ENCODE measurements at places on chromosomes 12 and 14. TPM values are rescaled to one million over a fixed set of nuclear protein-coding genes. Genes with fewer than 3 reads are reported as not detected.

- peaks cover 64% of the 10 kb centered on the region for H3K4me1 ChIP-seq
- H3K36me3 ChIP-seq = no peaks in the 10 kb centered on the region
- H3K4me3 ChIP-seq = no peak overlapping the region
- no peak for DNase-seq
These were observed 119.5 kb downstream of the VEZT start for GRCh38 chr12:95337146-95337545.

DNA sequence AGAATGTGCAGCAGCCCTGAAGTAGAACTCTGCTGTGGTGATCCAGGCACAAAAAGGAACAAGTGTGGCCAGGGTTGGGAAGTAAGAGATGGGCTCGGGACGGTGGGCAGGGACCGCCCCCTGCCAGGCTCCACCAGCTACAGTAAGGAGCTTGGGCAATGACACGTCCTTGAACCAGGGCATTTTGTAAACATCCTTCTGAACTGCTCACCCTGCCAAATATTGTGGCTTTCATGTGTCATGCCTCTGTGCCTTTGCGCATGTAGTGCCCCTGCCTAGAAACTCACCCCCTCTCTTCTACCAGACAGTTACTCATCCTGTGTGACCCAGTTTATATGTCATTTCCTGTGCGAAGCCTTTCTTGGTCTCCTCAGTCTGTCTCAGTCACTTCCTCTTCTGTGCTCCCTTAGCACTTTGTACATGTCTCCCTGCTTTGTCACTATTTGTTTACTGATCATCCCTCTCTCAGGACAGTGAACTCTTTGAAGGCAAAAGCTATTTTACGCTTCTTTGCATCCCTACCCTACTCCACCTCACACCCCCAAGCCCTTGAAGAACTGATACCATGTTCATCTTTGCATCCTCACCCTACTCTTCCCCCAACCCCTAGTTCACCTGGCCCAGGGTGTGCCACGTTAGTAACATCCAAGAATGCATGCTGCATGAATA lies 108.9 kb upstream of the PLEKHG7 start:
- H3K27me3 ChIP-seq = no peaks in the 10 kb centered on the region
- DNase-seq = no peak
- H3K27ac ChIP-seq = no peak overlapping the region
- no peaks in the 10 kb centered on the region for H3K36me3 ChIP-seq

- H3K27ac ChIP-seq = no peak overlapping the region
- no peak overlapping the region for H3K4me3 ChIP-seq
- no peaks in the 10 kb centered on the region for H3K36me3 ChIP-seq
- DNase-seq = peak; percentile 4
These were observed 269.4 kb upstream of the CCDC196 start for GRCh38 chr14:66216763-66217162.

The KRT75 gene
- total RNA-seq = not detected

The RHEBL1 gene
- total RNA-seq = 2.8 TPM

DNA sequence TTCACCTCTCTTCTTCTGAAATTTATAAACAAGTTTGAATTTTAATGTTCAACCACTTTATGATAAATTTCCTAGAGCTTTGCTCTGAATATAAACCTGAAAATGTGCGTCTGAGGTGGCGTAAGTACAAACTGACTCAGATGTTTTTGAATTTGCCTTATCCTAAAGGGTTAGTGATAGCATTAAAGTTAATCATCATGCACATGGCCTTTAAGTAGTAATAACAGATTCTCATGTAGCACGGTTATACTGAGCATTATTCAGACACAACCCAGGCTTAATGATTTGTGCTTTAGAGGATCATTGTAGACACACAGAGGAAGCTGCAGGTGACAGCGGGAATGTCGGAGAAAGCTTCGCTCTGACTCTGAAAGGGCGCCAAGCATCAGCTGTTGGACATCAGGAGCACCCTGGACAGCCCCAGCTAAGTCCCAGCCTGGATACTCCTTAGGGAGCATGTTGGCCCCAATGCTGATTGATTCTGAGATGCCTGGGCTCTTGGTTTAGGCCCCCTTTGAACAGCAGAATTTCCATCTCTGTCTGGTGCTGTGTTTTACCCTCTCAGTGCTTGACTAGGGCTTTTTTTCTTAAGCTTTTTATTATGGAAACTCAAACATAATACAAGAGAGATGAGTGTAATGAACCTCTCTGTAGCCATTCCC lies 91.1 kb downstream of the PLXNC1 start:
- no peak for DNase-seq
- 0 out of 2 replicates have a peak, but pooled peaks cover 9% of the 10 kb centered on the region for H3K27me3 ChIP-seq
- no peaks in the 10 kb centered on the region for H3K36me3 ChIP-seq
- H3K27ac ChIP-seq = no peak overlapping the region

The KRT6C gene
- total RNA-seq = not detected

The FOXN4 gene
- 0.52 TPM for total RNA-seq

DNA sequence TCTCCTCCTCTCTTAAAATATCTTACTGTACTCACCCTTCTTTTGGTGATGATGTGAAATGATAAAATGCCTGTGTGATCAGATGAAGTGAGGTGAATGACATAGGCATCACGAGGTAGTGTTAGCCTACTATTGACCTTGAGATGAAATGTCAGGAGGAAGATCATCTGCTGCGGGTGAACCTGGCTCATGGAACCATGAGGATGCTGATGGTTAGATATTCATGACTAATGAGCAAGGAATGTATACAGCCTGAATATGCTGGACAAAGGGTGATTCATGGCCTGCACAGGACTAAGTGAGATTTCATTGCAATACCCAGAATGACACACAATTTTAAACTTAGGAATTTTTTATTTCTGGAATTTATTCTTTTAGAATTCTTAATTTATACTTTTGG lies 89.6 kb downstream of the DAAM1 start:
- H3K27ac ChIP-seq = peak overlapping the region; percentile 39
- H3K36me3 ChIP-seq = no peaks in the 10 kb centered on the region
- DNase-seq = peak; percentile 85
- H3K4me3 ChIP-seq = no peak overlapping the region
- H3K27me3 ChIP-seq = no peaks in the 10 kb centered on the region
- peaks cover 74% of the 10 kb centered on the region for H3K4me1 ChIP-seq

GRCh38 chr12:131209082-131210070 lies 255.7 kb downstream of the ADGRD1 start:
- no peaks in the 10 kb centered on the region for H3K27me3 ChIP-seq
- no peak overlapping the region for H3K4me3 ChIP-seq
- no peaks in the 10 kb centered on the region for H3K36me3 ChIP-seq
- H3K27ac ChIP-seq = no peak overlapping the region
- no peak for DNase-seq
- H3K4me1 ChIP-seq = no peaks in the 10 kb centered on the region

- no peaks in the 10 kb centered on the region for H3K4me1 ChIP-seq
- no peaks in the 10 kb centered on the region for H3K36me3 ChIP-seq
- no peak overlapping the region for H3K4me3 ChIP-seq
- no peak overlapping the region for H3K27ac ChIP-seq
These were observed 239.1 kb downstream of the ALX1 start for GRCh38 chr12:85519163-85519562.

- no peaks in the 10 kb centered on the region for H3K36me3 ChIP-seq
- no peak for DNase-seq
- no peaks in the 10 kb centered on the region for H3K27me3 ChIP-seq
- no peaks in the 10 kb centered on the region for H3K4me1 ChIP-seq
- no peak overlapping the region for H3K27ac ChIP-seq
- H3K4me3 ChIP-seq = no peak overlapping the region
These were observed 12.3 kb downstream of the CHST11 start for GRCh38 chr12:104469066-104469465.

The ASPG gene
- total RNA-seq = not detected

The ACSS3 gene
- 0.30 TPM for total RNA-seq

- no peaks in the 10 kb centered on the region for H3K27me3 ChIP-seq
- H3K36me3 ChIP-seq = no peaks in the 10 kb centered on the region
- no peak for DNase-seq
- H3K4me1 ChIP-seq = no peaks in the 10 kb centered on the region
- H3K4me3 ChIP-seq = no peak overlapping the region
These were observed 43.9 kb downstream of the ERC1 start for GRCh38 chr12:1034751-1035457.

The FOXG1 gene
- total RNA-seq = not detected

DNA sequence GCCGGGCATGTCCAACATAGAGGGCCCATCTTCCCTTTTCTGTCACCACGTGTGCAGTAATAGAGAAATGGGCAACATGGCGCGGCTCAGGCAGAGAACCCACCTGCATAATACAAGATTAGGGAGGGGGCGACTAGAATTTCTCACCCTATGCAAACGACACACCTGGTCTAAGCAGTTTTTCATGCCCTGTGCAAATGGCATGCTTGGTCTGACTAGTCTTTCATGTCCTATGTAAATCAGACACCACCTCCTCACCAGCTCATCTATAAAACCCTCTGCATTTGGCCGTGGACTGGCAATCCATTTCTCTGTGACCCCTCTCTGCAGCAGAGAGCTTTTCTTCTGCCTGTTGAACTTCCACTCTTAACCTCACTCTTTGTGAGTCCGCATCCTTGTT lies 180.2 kb upstream of the PZP start:
- H3K27me3 ChIP-seq = no peaks in the 10 kb centered on the region
- no peaks in the 10 kb centered on the region for H3K4me1 ChIP-seq
- no peak overlapping the region for H3K27ac ChIP-seq

The CERS5 gene
- total RNA-seq = 33.4 TPM

GRCh38 chr12:119374635-119375034 lies 40.1 kb downstream of the CCDC60 start:
- H3K36me3 ChIP-seq = no peaks in the 10 kb centered on the region
- no peaks in the 10 kb centered on the region for H3K4me1 ChIP-seq
- H3K27ac ChIP-seq = no peak overlapping the region

The PMCH gene
- total RNA-seq = not detected

DNA sequence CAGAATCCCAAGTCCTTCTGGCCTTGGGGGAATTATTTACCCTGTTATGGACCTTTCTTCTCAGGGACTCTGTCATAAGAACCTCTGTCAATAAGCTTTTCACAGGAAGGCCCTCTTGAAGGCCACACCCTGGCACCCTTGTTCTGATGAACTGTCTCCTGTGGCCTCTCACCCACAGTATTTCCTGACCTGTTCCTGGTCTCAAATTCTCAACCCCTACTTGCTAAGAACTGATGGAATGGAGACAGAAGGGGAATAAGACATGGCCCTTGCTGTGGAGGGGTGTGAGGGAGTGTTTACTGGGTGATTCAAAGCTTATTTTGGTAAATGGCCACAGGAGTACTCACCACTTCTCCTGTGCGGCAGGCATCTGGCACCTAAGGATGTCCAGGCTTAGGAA lies 1082.9 kb downstream of the BCL11B start:
- H3K4me1 ChIP-seq = no peaks in the 10 kb centered on the region
- DNase-seq = no peak
- H3K27me3 ChIP-seq = no peaks in the 10 kb centered on the region
- no peak overlapping the region for H3K27ac ChIP-seq
- H3K36me3 ChIP-seq = no peaks in the 10 kb centered on the region
- no peak overlapping the region for H3K4me3 ChIP-seq

The TROAP gene
- 99.1 TPM for total RNA-seq

The SCN8A gene
- total RNA-seq = 7.1 TPM

DNA sequence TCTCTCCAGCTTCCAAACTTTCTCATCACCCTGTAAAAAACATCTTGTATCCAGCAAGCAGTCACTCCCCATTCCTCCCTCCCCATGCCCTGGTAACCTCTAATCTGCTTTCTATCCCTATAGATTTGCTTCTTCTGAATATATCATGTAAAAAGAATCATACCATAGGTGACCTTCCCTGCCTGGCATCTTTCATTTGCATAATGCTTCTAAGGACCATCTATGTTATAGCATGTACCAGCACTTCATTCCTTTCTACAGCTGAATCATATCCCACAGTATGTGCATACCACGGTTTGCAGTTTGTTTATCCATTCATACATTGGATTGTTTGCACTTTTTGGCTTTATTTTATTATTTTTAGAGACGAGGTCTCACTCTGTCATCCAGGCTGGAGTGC lies 22.9 kb upstream of the VPS37B start:
- H3K27ac ChIP-seq = no peak overlapping the region
- no peak overlapping the region for H3K4me3 ChIP-seq
- H3K27me3 ChIP-seq = no peaks in the 10 kb centered on the region
- no peaks in the 10 kb centered on the region for H3K36me3 ChIP-seq
